ENCODE measurements at places on chromosomes 16 and 17.

GRCh38 chr16:67392301-67393059 lies 818 bp downstream of the TPPP3 start:
- DNase-seq = no peak

DNA sequence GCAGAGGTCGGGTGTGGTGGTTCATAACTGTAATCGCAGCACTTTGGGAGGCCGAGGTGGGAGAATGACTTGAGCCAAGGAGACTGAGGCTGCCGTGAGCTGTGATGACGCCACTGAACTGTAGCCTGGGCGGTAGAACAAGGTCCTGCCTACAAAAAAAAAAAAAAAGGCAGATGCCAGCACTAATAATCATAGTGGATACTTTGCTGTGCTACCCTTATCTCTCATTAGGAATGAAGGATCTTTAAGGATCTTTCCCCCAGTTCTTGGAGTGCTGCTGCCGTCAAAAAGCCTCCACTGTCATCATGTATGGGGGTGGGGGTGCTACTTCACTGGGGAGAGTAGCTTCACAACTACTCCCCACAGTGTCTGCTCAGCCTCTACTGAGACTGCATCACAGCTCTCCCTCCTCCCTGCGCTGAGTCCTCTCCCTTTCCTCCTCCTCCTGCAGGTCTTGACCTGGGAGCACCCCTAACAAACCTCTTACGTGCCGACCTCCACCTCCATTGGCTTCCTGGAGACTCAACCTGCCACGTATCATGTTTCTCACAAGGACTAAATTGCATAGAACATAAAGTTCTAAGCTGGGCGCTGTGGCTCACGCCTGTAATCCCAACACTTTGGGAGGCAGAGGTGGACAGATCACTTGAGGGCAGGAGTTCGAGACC lies 24.4 kb upstream of the ST6GALNAC1 start:
- DNase-seq = no peak

- no peak for DNase-seq
These were observed 429.4 kb upstream of the MAF start for GRCh38 chr16:80029761-80030481.

GRCh38 chr17:79612468-79613194 lies 1.8 kb upstream of the RBFOX3 start:
- no peak for DNase-seq

GRCh38 chr17:31068291-31068690 lies 26.5 kb upstream of the NF1 start:
- DNase-seq = peak; percentile 38

DNA sequence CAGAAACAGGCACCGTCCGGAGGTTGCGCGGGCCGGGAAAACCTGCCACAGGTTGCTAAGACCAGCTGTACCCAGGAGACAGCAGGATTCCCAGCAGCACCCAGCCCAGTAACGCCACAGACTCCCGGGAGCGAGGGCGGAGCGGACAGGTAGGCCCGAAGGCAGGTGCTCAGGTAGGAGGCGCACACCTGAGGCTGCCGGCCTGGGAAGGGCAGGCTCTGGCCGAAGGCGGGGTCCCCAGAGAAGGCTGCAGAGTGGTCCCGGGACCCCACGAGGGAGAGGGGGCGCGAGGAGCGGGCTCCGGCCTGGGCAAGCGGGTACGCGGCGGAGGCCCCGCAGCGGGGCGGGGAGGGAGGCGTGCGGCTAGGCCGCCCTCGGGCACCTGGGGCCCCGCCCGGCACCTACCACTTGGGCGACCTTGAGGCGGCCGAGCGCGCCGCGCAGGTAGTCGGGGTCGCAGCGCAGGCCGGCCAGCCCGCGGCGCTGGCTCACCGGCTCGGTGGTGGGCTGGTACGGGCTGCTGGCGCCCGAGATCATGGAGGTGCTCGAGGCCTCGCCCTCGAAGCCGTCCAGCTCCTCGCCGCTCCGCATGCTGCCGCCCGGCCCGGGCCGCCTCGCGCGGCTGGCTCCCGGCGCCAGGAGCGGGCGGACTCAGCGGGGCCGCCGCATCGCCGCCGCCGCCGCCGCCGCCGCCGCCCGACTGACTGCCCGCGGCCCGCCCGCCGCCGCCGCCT lies 441 bp downstream of the CMTM4 start:
- DNase-seq = peak; percentile 18

DNA sequence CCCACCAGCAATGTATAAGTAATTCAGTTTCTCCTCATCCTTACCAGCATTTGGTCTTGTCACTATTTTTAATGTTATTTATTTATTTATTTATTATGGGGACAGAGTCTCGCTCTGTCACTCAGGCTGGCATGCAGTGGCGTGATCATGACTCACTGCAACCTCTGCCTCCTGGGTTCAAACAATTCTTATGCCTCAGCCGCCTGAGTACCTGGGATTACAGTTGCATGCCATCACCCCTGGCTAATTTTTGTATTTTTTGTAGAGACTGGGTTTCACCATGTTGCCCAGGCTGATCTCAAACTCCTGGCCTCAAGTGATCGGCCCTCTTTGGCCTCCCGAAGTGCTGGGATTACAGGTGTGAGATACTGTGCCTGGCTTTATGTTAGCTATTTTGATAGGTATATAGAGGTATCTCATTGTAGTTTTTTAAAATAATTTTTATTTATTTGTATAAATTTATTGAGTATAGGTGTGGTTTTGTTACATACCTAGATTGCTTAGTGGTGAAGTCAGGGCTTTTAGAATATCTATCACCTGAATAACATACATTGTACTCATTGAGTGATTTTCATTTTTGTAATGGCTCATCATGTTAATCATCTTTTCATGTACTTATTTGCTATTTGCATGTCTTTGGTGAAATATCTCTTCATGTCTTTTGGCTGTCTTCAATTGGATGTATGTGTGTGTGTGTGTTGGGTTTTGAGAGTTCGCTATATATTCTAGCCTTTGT lies 53.3 kb downstream of the TANC2 start:
- no peak for DNase-seq

GRCh38 chr16:80518436-80518835 lies 22.4 kb upstream of the DYNLRB2 start:
- peak; percentile 4 for DNase-seq

DNA sequence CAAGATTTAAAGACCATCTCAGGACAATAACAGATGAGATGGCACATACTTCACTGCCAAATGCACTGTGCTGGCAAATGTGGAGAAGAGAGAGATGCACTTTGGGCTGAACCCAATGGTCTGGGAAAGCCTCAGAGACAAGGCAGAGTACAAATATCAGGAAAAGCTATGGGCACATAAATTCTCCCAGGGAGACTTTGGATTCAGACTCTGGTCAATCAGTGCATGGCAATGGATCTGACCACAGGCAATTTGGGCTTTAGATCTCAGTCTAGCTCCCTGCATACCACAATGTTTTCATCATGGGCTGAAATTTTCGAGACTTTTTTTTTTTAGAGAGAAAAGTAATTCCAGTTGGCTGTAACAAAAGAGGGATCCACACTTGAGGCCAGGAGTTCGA lies 20.0 kb upstream of the XPO6 start:
- no peak for DNase-seq

DNA sequence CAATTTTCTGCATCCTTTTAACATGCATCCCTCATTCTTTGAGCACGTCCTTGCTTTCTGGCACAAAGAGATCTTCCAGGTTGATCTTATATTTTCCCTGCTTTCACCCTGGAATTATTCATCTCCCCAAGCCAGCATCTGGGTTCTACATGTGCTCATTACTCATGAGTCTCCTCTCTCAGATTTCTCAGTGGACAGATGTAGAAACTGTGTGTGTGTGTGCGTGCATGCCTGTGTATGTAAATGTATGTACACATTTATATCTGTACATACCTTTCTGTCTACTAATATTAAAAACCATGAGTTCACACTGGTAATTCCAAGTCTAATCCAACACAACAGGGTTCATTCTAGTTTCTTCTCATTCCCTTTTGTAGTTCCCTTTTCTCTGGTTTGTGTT lies 41.9 kb upstream of the NSRP1 start:
- DNase-seq = no peak

DNA sequence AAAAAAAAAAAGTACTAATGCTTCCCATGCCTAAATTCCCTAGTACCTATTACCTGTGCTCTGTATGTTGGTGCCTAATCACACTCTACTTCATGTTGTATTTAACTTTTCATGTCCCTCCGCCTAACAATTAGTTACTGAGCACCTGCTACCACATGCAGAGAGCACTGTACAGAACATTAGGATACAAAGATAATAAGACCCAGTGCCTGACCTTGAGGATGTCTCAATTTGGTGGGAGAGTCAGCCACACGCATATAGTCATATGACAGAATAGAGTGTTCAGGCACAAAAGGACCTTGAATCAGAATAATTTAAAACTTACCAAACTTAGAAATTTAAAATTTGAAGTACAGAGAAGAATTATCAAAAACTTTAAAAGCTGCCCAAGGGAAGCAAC lies 42.1 kb downstream of the USP31 start:
- DNase-seq = no peak

DNA sequence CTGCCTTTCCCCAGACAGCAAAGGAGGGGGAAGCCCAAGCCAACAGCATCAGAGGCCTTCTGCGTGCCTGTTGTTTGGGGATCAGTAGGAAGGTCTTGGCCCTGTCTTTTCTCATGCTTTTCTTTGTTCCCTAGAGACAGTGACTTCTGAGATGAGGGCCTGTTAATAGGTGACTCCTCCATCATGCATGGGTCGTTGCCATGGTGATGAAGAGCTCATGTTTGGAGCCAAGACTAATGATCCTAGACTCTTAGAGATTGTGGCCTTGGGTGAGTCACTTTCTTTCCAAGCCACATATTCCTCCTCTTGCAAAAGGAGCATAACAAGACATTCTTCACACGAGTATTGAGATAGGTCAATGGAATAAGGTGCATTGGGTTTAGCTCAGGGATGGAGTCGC lies 201.1 kb upstream of the ASIC2 start:
- DNase-seq = no peak

GRCh38 chr16:24652803-24653202 lies 76.6 kb upstream of the TNRC6A start:
- DNase-seq = no peak

DNA sequence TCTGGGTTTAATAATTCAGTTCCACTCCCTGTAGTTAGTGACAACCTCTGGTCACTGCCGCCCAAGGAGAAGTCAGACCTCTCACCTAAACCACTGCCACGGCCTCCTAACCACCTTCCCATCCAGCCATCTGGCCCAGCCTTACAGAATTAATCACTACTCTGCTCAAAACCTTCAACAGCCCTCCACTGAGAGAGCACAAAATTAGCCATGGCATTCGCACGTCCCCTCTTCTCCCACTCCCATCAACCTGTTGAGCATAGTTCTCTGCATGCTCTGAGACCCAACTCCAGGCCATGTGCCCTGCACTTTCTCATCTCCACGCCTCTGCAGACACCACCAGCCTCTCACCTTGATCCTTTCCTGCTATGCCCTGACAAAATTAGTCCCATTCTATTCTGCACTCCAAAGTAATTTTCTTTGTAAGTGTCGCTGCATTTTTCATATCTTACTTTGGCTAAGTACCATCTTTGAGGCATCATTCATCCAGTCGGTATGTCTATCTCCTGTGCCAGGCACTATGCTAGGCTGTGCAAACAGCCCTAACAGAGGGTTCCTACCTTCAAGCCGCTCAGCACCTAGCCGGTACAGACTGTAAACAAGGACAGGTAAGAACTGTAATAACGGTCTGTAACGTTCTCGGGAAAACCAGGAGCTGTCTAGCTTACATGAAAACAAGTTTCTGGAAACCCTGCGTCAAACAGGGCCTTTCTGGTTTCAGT lies 963 bp downstream of the COPRS start:
- no peak for DNase-seq

- no peak for DNase-seq
These were observed 22.8 kb downstream of the TAOK1 start for GRCh38 chr17:29412780-29413565.

DNA sequence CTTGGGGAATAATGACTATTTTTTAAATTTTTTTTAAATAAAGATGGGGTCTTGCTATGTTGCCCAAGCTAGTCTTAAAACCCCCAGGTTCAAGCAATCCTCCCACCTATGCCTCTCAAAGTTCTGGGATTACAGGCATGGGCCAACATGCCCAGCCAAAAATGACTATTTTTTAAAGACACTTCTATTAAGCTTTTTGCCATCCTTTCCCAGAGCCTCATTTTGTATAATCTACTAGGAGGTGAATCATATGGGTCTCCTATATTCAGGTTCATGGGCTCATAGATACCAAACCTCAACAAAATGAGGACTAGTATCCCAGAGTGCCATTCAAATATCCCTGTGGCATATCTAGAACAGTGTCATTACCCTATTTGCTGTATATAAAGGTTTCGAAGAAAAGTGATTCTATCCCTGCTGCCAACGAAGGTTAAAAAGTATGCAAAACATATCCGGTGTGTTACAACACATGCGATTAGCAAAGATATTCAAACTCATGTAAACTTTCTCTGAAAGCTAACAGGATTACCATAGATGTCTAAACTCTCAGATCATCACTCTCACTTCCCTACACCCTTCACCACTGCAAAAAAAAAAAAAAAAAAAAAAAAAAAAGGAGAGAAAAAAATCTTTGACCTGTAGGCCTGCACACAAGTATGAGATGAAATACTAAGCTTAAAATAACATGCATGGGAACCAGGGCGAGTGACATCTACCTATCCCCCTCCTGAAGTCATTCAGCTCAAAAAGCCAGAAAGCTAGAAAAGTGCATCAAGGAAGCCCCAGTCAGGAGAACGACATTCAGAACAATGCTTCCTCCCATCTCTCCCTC lies 23.5 kb downstream of the XPO6 start:
- DNase-seq = no peak

DNA sequence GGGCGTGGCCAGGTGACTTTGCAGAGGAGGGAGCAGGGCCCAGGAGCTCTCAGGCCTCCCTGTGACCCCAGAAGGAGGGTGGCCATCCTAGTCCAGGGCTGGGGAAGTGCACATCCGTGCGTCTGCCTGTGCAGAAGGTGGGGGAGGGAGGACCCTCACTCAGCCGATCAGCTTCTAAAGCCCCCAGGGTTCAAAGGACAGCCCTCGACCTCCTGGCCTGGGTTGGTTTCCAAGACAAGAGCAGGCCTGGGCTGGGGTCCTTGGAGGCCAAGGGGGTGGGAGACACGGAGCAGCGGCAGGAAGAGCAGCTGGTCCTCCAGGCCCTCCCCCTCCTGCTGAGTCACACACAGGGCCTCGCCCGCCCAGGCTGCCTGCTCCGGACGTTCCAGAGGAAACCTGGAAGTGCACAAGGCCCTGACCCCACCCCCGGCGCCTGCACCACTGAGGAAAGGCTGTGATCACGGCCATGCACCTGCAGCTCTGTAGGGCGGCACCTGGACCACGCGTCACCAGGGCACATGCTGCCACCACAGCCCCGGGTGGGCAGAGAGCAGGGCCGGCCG lies 67.1 kb upstream of the ZNF469 start:
- DNase-seq = no peak
